ENCODE measurements at places on chromosomes 16 and 17.

DNA sequence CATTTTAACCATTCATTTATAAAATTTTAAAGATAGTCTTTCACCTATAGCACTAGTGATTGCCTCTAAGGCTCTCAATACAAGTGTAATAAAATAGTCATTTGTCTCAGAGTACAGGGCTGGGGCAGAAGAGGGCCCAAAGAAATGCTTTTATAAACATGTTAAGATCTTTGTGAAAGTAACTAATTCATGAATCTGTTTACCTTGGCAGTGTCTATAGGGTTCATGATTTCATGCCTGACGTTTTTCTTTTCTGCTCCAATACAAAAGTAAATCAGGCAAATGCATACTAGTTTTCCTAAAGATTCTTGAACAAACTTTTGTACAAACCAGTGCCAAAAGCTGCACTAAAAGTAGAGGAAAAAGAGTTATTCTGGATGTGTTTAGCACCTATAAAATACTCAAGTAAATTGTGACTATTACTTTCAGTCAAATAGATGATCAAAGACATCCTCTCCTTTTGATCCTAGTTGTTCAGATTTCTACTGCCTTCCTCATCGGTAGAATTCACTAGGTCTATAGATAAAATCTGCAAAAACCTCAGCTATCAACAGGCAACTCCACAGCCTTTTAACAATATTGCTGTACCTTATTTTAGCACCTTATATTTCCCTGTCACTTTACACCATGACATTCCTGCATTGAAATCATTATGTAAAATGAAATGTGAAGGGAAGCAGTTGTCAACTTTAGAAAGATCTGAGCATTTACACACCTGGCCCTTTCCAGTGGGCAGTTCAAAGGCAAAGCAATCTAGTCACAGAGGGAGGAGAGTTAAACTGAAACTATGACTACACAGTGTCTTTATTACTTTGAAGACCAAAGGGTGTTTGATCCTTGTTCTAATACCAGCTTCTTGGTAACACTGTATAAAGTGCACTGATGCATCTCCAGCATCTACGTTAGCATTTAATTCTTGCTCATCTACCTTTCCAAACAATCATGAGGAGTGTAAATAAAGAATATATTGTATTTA, 100.0 kb upstream of the MED13 start:
- DNase-seq: no peak

- DNase-seq: peak; percentile 51
Observed at GRCh38 chr17:11506635-11507034, 91.6 kb upstream of the DNAH9 start.

DNA sequence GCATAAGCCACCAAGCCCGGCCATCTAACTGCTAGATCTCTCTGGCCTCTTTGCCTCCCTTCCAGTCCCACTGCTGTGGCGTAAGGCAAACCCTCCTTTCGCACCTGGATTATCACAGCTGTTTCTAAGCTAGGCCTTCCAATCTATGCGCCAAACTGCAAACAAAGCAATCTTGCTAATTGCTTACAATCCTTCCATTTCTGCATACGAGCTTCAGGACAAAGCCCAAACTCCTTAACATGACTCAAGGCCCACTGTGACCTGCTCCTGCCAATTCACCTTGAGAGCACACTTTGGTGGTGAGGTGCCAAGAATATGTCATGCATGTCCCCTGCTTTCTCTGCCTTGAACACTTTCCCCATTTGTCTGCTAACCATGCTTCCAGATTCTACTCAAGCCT, 6.0 kb upstream of the ARL5C start:
- no peak for DNase-seq

DNA sequence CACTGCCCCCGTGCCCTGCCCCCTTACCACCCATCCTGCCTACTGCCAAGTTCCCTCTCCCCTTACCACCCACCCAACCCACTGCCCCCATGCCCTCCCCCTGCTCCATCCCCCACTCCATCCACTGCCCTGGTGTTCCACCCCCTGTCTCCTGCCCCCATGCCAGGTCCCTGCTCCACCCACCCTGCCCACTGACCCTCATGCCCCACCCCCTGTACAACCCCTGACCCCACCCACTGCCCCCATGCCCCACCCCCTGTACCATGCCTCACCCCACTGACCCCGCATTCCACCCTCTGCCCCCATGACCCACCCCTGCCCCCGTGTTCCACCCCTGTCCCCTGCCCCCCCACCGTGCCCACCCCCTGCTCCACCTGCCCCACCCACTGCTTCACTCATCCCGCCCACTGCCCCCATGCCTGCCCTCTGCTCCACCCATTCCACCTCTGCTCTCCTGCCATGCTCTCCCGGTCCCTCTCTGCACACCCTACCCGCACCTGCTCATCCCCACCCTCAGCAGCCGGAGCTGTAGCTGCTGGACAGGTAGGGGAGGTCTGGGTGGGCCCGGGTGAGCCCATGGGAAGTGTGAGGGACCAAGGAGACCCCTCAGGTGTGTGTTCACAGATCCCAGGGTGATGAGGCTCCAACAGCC, 7.4 kb upstream of the FN3KRP start:
- no peak for DNase-seq

- no peak for DNase-seq
Observed at GRCh38 chr16:11780991-11781680, 15.9 kb downstream of the ZC3H7A start.

DNA sequence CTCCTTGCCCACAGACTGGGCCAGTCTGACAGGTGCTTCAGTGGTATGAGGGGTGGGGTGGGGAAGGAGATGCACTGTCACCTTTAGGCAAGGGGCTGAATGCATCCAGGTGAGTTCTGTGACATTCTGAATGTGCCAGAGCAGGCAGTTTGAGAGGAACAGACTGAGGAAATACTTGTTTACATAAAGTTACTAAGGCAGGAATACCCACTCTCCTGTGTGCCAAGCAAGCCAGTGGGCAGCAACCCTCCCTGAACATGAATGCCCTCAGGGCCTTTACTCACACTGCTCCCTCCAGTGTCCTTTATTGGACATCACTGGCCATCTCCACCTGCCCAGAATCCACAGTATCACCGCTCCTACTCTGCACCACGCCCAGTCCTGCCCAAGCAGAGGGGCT, 33.1 kb upstream of the ULK2 start:
- DNase-seq: no peak

DNA sequence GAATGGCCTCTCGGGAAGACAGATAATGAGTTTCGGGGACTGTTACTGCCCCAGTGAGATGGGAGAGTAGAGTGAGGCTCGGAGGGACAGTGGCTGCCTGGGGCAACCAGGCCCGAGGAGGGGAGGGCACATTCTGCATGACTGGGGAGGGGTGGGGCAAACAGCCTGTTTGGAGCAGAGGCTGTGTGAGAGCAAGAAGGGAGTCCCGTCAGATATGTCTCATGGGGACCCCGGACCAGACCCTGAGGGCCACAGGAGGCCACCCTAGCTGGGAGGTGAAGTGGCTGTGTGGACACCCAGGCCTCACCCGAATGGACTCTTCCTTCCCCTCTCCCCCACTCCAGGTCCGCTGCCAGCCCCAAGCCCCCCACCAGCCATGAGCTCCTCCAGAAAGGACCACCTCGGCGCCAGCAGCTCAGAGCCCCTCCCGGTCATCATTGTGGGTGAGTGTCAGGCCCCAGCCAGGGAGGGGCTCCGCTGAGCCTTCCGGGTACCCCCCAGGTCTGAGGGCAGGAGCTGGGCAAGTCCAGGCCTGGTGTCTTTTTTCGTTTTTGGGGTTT, 4.3 kb downstream of the OSGIN1 start:
- DNase-seq: no peak

GRCh38 chr17:41687828-41688640, 651 bp upstream of the EIF1 start:
- peak; percentile 56 for DNase-seq

All from femur (tissue), 1 donor.